ENCODE measurements at places on chromosomes 12 and 14.

GRCh38 chr14:92984896-92985295, 61.9 kb downstream of the CHGA start:
- no peak for DNase-seq

GRCh38 chr12:57726151-57726883, 12.2 kb downstream of the AGAP2 start:
- DNase-seq, result peak; percentile 34

- no peak for DNase-seq
Observed at GRCh38 chr12:80293347-80293746, 150.7 kb upstream of the PTPRQ start.

- no peak for DNase-seq
Observed at GRCh38 chr12:45348311-45348710, 132.4 kb downstream of the ANO6 start.

- no peak for DNase-seq
Observed at GRCh38 chr12:98182821-98183220, 332.6 kb upstream of the TMPO start.

- DNase-seq, result peak; percentile 90
Observed at GRCh38 chr14:57833323-57833722, 32.6 kb downstream of the SLC35F4 start.

DNA sequence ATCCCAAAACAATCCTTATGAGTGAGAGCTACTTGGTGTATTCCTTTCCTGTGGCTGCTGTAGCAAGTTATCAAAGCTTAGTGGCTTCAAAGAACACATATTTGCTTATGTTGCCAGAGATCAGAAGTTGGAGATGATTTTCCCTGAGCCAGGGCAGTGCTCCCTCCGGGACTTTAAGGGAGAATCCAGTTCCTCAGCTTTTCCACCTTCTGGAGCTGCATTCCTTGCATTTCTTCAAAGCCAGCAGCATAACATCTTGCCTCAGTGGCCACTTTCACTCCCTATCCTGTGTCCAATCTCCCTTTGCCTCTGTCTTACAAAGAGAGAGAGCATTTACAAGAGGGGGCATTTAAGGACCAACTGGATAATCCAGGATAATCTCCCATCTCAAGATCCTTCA, 33.7 kb downstream of the P2RX7 start:
- no peak for DNase-seq

DNA sequence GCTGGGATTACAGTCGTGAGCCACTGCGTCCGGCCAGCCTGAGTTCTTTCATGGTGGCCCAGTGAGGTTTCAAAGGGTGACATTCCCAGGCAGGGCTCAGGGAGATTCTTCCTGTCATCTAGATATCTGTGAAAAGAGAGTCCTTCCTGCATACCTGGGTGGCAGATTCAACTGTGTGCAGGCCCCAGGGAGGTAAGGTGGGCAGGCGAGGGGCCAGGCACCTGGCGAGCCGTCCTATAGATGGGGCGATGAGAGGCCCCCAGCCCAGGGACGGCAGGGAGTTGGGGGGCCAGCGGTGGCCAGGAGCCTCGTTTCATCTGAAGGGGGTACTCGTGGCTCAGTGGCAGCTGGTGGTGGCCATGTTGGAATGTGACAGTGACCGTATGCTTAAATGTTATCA, 7.1 kb upstream of the EP400 start:
- no peak for DNase-seq

- DNase-seq, result no peak
Observed at GRCh38 chr12:122422730-122423257, 325 bp upstream of the CLIP1 start.

DNA sequence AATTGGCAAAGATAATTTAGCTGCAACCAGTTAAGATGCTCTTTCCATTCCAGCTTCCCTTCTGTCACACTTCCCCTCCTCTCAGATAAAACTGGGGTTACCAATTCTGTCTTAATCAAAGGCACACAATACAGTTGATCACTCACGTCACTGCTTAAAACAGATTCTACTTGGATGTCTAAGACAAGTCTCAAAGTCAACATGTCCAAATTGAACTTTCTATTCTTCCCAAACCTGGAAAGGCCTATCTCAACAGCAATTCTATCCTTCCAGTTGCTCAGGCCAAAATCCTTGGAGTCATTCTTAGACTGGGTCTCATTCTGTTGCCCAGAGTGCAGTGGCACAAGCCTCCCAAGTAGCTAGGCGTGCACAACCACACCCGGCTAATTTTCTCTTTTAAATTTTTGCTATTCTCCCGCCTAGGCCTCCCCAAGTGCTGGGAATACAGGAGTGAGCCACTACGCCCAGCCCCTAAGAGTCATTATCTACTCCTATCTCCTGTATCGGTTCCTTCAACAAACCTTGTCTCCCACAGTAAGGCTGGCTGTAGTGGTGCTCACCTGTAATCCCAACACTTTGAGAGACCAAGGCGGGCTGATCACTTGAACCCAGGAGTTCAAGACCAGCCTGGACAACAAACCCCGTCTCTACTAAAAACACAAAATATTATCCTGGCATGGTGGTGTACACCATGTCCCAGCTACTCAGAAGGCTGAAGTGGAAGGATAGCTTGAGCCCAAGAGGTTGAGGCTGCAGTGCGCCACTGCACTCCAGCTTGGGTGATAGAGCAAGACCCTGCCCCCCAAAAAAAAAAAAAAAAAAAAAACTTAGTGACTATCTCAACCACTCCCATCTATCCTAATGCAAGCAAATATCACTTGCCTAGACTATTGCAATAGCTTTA, 4.7 kb downstream of the RPS29 start:
- DNase-seq, result no peak

DNA sequence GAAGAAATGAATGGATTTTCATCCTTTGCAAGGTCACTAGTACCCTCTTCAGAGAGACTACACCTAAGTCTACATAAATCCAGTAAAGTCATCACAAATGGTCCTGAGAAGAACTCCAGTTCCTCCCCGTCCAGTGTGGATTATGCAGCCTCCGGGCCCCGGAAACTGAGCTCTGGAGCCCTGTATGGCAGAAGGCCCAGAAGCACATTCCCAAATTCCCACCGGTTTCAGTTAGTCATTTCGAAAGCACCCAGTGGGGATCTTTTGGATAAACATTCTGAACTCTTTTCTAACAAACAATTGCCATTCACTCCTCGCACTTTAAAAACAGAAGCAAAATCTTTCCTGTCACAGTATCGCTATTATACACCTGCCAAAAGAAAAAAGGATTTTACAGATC, 40.8 kb downstream of the SPATA7 start:
- DNase-seq, result no peak

- DNase-seq, result no peak
Observed at GRCh38 chr12:89157413-89157812, 194.9 kb downstream of the DUSP6 start.

All from GM04503 (cell line).